Activated CD8-positive, alpha-beta memory T cell treated with anti-CD3 and anti-CD28 coated beads for 4 hours (primary cell): ENCODE measurements at places on chromosomes 3 and 15.

DNA sequence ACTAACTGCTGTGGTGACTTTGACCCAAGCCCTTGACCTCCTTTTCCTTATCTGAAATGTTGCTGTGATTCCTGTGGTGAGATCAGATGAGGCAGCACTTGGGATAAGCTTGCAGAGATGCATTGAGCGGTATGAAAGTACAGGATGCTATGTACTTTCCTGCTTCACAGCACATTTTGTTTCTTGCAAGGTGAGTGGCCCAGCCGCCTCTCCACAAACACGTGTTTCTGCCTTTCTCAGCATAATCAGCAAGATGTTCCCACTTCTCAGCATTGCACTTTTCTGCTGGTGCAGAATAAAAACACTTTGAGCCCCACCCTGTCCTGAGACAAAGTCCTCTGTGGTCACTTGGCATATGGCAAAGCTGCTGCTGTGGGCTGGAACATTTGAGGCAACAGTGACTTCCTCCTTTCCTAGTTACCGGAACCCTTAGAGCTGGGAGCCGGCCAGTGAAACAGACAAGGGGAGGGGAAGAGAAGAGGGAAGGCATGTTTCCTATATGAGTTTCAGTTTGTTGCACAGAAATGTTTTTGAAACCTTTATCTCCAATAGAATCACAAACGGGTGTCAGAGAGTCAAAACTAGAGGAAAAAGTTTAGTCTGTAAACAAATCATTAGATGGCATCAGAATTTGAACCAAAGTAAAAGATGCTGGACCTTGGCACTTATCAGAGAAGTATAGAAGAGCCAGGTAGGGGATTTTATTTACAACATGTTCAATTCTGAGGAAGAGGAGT is 5.0 kb downstream of the NUDT16 start:
- DNase-seq, result no peak

- DNase-seq, result no peak
These were observed 653.6 kb downstream of the NAALADL2 start for GRCh38 chr3:175512700-175513099.

- DNase-seq, result no peak
These were observed 191.4 kb upstream of the HES1 start for GRCh38 chr3:193944518-193944884.

- no peak for DNase-seq
These were observed 8.7 kb downstream of the SPSB4 start for GRCh38 chr3:141059816-141060215.
